ENCODE measurements at places on chromosomes 3 and 15.

DNA sequence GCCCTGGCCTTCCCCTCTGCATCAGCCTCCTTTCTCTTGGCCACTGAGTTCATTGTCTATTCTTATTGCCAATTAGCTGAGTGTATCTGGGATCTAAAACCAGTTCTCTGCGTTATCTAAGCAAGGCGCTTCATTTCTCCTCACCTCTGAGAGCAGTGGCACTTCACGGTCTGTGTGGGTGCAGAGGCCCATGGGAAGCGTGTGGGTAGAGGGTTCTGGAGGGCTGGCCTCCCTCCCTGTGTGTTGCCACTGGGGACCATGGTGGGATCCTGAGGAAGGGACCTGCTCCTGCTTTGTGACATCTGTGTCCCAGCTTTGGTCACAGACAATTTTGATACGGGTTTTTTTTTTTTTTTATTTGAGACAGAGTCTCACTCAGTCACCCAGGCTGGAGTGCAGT is 32.7 kb downstream of the EDEM1 start:
- DNase-seq, result no peak

DNA sequence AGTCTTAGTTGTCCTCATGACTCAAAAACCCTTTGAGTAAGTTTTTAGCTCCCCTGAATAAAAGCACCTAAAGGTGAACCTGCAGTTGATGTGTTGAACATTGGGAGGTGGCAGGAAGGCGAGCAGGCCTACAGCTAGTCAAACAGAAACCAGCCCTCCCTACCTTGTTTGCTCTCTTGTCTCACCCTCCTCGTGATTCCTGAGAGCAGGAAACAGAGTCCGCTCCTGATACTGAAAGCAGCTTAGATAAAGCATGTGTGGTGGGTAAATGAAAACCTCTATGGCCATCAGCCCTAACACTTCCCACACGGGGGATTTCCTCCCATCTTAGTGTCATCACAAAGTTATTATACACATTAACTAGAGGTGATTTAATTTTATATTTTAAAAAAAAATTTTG is 21.8 kb upstream of the CLDN18 start:
- no peak for DNase-seq

DNA sequence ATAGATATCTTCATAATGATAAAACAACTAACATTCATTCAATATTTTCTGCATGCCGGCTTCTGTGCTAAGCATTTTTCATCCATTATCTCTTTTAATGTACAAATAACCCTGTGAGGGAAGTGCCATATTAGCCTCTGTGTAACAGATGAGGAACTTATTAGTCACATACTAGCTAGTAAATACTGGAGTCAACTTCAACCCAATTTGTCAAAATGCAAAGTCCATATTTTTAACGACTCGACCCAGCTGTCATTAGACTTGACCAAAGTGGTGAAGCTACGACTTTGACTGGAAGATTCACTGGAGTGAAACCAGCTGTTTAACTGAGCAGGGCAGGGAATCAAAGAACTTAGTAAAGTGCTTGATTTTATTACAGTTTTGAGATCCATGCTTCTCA is 41.6 kb downstream of the PARP15 start:
- no peak for DNase-seq

DNA sequence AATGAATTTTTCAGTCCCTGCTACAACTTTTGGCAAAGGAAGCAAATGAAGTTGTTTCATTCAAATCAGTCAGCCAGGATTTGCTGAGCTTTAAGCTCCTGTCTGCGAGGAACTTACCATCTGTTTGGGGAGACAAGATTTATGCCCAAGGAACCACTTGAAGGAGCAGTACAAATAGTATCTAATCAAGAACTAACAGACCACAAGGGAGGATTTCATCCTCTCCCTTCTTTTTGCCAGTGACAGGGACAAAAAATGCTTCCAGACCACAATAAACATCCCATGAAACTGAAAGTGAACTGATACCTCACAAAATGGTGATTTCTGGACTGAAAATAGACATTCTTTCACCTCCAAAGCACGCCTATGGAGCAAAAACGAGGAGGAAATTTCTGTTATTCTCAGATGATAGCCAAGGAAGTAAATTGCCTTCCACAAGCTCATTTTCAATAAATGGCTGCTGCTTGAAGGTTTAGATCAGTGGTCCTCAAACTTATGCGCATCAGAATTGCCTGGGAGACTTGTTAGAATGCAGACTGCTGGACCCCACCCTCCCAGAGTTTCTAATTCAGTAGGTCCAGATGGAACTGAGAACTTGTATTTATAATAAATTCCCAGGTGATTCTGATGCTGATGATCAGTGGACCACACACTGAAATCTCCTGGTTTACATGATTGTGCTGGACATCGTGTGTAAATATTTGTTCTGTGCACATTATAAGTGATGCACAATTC is 202.4 kb upstream of the GADL1 start:
- no peak for DNase-seq
